CD4-positive, alpha-beta T cell treated with Interleukin-2 at 100 ng/mL for 4 hours (primary cell): ENCODE measurements at places on chromosomes 2 and 18.

GRCh38 chr2:222998459-222998858 lies 53.5 kb upstream of the KCNE4 start:
- no peak for DNase-seq

GRCh38 chr2:158202161-158202815 lies 100.6 kb downstream of the UPP2 start:
- no peak for DNase-seq

DNA sequence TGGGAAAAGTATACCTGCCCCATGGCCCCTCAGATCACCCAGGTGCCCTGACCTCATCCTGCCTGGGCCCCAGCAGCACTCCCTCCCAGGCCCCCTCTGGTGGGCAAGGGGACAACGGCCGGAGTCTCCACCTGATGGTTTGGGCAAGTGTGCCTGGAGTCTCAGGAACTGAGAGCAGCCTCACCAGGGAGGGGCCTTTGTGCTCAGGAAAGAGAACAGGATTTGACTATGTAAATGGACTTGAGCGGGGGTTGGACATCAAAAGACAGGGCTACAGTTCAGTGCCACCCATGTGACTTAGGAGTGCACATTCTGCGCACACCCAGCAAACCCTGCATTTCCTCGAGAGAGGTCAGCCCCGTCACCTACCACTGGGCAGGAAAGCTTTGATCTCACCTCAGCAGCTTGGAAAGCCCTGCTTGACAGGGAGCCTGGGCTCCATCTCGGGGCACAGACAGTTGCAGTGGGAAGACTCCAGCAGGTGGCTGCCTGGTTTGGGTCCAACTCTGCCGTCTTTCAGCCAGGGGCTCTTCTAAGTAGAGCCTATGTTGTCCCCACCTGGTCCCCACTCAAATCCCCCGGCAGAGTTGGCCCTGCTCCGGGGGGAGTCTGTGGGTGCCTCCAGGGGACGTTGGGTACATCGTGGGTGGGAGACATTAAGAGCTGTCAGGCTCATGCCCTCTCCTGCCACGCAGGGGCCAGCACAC lies 3.3 kb downstream of the INPP5D start:
- DNase-seq = no peak

DNA sequence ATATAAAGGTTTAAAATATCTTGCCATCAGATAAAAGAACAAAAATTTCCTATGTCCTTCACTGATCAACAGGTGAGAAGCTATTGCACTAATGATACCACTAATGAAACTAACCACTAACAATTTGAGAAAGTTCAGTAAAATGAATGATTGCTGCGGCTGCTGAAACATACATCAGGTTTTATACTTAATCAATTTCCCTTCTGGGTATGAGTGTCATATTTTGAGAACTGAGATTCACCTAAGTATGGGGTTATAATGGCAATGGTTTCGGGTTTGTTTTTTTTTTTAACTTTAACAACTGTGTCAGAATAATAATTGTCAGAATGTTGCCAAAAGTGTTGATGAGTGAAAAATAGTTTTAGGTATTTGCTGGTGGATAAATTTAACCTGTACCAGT lies 151.3 kb upstream of the SLC39A10 start:
- DNase-seq = no peak

DNA sequence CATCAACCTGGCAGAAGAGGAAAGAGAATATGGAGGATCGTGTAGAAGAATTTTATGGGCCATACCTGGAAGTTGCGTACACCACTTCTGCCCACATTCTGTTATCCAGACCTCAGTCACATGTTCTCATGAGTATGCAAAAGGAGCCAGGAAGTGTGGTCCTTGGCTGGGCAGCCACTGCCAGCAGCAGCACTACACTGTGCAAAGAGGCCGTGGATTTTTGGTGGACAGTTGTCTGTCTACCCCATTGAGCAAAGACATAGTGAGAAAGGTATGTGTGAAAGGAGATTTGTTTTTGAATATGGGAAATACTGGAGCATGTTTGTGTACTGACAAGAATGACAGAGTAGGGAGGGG lies 68.1 kb downstream of the SDC1 start:
- DNase-seq = no peak

DNA sequence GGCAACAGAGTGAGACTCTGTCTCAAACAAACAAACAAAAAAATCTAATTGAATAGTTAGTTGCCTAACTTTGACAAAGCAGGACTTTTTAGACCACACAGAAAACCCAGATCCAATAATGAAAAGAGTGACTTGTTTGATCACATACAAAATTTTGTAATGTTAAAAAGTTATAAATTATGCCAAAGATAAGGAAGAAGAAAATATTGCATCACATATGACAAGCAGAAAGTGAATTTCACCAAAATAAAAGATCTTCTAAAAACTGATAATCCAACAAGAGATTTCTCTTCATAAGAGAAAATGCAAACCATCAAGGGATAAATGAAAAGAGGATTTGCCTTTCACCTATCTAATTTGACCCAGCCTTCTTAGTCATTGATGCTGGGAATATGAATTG lies 2.8 kb upstream of the RMP24 start:
- no peak for DNase-seq

DNA sequence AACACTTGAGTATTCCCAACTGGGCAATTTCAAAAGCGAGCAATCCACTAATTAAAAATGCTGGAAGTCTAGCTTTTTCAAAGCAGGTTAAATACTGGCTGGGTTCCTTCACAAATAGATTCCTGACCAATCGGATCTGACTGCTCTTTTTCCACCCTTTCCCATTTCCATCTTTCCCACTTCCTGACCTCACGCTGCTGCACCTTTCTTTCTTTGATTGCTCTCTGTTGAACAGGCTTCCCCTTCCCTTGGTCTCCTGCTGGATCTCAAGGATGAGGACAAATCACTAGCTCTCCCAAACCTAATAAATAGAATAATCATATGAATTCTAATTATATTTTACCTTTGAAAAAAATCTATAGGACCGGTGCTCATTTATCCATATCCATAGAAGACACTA lies 121.2 kb downstream of the TCF4 start:
- DNase-seq = no peak
